ENCODE measurements at places on chromosomes 16 and 17. TPM values are rescaled to one million over a fixed set of nuclear protein-coding genes. Genes with fewer than 3 reads are reported as not detected.

DNA sequence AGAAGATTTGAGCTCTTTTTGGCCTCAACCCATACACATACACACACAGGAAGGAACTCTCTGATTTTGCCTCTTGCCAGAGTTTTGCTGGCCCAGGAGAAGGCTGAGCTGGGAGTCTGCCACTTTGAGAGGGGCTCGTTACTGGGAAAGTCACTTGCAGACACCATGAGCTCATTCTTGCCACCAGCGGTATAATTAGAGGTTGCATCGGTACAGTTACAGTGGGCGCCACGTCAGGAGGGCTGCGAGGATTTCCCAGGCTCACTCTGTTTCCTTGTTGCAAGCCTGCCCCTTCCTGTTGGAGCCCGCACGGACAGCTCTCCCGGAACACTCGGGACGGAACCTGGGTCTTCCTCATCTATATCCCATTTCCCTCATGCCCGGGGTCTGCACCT lies 3.1 kb upstream of the SDK2 start:
- no peak overlapping the region for H3K4me3 ChIP-seq
- no peak for DNase-seq
- H3K4me1 ChIP-seq, result peaks cover 16% of the 10 kb centered on the region
- H3K27me3 ChIP-seq, result peaks cover 72% of the 10 kb centered on the region
- no peak overlapping the region for H3K27ac ChIP-seq
- no peaks in the 10 kb centered on the region for H3K36me3 ChIP-seq

DNA sequence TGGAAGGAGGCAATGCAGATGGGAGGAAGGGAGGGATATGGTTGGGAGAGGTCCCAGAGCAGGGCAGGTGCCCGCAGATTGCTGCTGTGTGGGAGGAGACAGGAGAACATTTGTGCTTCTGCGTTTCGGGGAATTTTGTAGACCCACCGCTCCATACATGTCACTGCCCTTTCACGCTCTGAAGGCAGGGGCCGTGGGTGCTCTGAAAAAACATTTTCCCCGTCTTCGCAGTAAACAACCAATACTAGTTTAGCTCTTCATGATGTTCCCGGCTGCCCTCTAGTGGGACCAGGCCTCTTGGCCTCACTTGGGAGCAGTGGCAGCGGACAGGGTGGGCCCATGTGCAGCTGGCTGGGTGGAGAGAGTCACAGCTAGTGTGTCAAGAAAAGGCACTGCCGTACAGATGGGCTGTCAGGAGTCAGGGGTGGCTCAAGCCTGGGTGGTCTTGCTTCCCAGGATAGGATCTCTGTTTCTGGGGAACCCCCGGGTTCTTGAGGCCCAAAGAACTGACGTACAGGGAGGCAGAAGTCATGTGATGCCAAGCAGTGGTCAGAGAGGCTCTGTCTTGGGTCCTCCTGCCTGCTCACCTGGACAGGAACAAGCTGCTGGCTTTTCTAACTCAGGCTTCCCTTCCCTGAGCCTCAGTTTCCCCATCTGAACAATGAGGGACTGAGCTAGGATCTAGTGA lies 46.5 kb upstream of the CPNE2 start:
- no peak for DNase-seq
- no peak overlapping the region for H3K27ac ChIP-seq
- H3K36me3 ChIP-seq, result peaks cover 69% of the 10 kb centered on the region

- H3K27me3 ChIP-seq, result no peaks in the 10 kb centered on the region
- H3K36me3 ChIP-seq, result peaks cover 3% of the 10 kb centered on the region
- no peak overlapping the region for H3K4me3 ChIP-seq
- DNase-seq, result no peak
- peaks cover 5% of the 10 kb centered on the region for H3K4me1 ChIP-seq
- H3K27ac ChIP-seq, result no peak overlapping the region
These were observed 4.7 kb upstream of the NDEL1 start for GRCh38 chr17:8430966-8431365.

- peaks cover 18% of the 10 kb centered on the region for H3K27me3 ChIP-seq
- no peaks in the 10 kb centered on the region for H3K4me1 ChIP-seq
- no peak overlapping the region for H3K27ac ChIP-seq
- no peak for DNase-seq
These were observed 9.4 kb downstream of the ALOX15B start for GRCh38 chr17:8048236-8048635.

DNA sequence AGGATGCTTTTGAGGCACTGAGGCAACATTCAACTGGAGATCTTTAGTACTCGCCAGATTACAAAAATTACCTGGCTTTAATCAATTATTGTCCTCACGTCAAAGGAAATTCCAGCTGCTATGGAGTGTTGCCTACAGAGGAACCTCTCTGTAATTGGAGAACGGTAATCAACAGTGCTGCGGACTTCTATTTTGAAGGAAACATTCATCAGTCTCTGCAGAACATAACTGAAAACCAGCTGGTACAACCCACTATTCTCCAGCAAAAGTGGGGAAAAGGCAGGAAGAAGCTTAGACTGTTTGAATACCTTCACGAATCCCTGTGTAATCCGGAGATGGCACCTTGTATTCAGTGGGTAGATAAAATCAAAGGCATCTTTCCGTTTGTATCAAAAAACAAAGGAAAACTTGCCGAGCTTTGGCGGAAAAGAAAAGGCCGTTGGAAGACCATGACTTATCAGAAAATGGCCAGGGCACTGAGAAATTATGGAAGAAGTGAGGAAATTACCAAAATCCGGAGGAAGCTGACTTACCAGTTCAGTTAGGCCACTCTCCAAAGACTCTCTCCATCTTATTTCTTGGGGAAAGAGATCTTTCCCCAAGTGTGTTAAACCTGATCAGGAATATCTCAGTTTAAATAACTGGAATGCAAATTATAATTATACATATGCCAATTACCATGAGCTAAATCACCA lies 3.0 kb downstream of the SLC35G3 start:
- no peaks in the 10 kb centered on the region for H3K36me3 ChIP-seq
- DNase-seq, result no peak
- H3K4me3 ChIP-seq, result no peak overlapping the region
- H3K27ac ChIP-seq, result no peak overlapping the region
- no peaks in the 10 kb centered on the region for H3K27me3 ChIP-seq
- H3K4me1 ChIP-seq, result no peaks in the 10 kb centered on the region

Gene ABCC3
- 7.6 TPM for total RNA-seq
